NCI-H1105 treated with DMSO at 0.1 percent for 48 hours (cell line): ENCODE measurements at places on chromosomes 11 and 22.
A peak's percentile ranks its signal among the peaks of the same experiment; 100 is the strongest.

GRCh38 chr11:119481021-119481666, 58.2 kb upstream of the THY1 start:
- DNase-seq = peak; percentile 77

GRCh38 chr11:63769714-63770455, 1.3 kb upstream of the ZFTA start:
- DNase-seq = peak; percentile 53

GRCh38 chr11:77799338-77799737, 21.2 kb downstream of the RSF1 start:
- DNase-seq = no peak

GRCh38 chr11:75351541-75351790, at the start of gene ARRB1:
ARRB1 (minus strand) TSS chr11:75351661; CDS start chr11:75351607, 54 bp downstream.
- no peak for DNase-seq

GRCh38 chr11:116618461-116618860, 154.3 kb downstream of the BUD13 start:
- DNase-seq = no peak

DNA sequence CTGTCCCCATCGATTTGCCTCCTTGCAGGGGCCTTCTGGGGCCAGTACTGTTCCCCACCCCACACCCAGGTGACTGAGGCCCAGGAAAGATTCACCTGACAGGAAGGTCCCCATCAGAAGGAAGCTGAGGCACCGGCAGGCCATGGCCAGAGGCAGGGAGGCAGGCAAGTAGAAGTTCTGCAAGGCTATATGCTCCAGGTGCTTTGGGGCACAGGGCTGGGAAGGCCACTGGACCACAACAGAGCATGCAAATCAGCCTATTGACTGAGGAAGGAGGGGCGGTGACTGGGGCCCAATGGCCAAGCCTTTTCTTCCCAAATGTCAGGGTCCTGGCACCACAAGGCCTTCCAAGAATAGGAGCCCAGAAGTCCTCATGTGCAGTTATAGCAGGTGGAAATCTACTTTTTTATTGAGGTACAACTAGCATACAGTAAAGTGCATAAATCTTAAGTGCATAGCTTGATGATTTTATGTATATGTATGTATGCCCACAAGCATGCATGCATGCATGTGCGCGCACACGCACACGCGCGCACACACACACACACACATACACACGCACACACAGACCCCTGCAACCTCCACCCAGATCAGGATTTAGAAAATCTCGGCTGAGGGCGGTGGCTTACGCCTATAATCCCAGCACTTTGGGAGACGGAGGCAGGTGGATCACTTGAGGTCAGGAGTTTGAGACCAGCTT, at the start of gene VPREB3:
Gene VPREB3, minus strand, starts transcription at position 206 of the 700 bp plus-strand sequence. Its CDS starts 62 bp downstream, at position 144.
- no peak for DNase-seq

- no peak for DNase-seq
Measured at GRCh38 chr22:40578171-40578570, 58.3 kb downstream of the MRTFA start.

DNA sequence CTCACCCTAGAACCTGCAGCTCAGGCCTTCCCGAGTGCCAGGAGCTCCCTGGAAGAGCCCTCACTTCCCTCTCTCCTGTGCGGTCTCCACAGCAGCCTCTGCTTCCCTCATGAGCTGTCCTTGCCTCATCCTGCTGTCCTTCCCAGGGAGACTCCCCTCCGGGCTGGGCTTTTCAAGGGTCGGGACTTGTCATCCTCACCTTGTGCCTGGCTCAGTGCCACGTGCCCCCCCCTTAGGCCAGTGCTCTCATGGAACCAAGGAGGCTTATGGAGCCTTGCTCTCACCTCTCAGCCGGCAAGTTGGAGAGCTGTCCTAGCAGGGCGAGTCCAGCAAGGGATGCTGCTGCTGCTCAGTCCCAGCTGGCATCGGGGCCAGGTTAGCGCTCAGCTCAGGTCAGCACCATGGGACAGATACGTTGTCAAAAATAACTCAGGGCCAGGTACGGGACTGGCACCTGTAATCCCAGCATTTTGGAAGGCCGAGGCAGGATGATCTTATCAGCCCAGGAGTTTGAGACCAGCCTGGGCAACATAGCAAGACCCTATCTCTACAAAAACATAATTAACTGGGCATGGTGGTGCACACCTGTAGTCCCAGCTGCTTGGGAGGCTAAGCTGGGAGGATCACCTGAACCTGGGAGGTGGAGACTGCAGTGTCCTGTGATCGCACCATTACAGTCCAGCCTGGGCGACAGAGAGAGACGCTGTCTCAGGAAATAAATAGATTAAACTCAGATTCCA, 13.6 kb downstream of the CTTN start:
- DNase-seq = no peak

DNA sequence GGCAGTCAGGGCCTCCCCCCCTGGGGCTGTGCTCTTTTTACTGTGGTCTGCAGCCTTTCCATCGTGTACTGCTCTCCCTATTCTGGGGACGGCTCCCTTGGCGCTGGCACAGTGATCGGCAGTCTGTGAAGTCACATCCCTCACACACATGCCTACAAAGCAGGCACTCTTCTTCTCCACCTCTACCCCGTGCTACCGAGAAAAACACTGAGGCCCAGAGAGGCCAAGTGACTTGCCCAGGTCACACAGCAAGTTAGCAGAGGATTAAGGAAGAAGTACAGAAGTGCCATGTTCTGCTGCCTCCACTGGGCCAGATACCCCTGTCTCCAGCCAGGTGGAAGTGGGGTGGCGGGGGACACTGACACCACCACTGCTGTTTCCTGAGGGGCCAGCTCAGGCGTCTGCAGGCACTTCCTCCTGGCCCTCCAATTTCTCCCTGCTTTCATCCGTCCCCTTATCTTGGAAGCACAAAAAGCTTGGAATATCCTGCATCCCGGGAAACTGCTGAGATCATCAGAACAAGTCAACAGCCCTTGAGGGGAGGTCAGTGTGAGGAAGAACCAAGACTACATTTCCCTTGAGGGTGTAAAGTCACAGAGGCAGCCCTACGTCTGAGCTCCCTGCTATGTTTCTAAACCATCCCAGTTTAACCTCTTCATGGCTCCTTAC, 30.2 kb upstream of the KLHL35 start:
- DNase-seq = no peak

- no peak for DNase-seq
Measured at GRCh38 chr11:443542-444199, 1.9 kb upstream of the ANO9 start.

DNA sequence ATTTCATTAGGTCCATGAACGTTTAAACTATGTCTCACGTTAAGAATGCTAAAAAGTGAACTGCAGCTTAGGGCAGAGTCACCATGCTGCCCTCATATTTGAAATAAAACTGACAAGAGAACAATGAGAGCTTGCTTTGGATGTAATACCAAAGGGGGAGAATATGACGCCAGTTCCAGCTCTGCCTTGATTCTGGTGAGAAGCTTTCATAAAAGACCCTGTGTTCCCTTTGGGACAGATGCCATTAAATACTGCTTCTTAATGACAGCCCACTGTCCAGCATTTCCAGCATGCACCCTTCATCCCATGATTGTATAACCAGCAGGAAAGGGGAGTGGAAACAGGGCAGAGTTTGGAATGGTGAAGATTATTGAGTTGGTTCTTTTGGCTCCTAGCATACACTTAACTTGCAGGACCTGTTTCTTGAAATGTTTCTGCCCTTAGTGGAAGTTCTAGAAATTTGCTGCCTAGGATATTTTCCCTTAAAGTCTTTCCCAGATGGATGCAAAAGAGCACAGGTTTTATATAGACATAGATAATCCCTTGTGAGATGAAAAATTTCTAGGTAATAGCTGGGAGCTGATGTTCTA, 139.3 kb upstream of the LDLRAD3 start:
- DNase-seq = no peak

GRCh38 chr11:61472868-61473267, 35.7 kb upstream of the LRRC10B start:
- DNase-seq = no peak

DNA sequence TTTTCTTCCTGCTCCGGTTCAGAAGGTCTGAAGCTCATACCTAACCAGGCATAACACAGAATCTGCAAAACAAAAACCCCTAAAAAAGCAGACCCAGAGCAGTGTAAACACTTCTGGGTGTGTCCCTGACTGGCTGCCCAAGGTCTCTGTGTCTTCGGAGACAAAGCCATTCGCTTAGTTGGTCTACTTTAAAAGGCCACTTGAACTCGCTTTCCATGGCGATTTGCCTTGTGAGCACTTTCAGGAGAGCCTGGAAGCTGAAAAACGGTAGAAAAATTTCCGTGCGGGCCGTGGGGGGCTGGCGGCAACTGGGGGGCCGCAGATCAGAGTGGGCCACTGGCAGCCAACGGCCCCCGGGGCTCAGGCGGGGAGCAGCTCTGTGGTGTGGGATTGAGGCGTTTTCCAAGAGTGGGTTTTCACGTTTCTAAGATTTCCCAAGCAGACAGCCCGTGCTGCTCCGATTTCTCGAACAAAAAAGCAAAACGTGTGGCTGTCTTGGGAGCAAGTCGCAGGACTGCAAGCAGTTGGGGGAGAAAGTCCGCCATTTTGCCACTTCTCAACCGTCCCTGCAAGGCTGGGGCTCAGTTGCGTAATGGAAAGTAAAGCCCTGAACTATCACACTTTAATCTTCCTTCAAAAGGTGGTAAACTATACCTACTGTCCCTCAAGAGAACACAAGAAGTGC, 661 bp upstream of the MALAT1 start:
- DNase-seq = peak; percentile 73

DNA sequence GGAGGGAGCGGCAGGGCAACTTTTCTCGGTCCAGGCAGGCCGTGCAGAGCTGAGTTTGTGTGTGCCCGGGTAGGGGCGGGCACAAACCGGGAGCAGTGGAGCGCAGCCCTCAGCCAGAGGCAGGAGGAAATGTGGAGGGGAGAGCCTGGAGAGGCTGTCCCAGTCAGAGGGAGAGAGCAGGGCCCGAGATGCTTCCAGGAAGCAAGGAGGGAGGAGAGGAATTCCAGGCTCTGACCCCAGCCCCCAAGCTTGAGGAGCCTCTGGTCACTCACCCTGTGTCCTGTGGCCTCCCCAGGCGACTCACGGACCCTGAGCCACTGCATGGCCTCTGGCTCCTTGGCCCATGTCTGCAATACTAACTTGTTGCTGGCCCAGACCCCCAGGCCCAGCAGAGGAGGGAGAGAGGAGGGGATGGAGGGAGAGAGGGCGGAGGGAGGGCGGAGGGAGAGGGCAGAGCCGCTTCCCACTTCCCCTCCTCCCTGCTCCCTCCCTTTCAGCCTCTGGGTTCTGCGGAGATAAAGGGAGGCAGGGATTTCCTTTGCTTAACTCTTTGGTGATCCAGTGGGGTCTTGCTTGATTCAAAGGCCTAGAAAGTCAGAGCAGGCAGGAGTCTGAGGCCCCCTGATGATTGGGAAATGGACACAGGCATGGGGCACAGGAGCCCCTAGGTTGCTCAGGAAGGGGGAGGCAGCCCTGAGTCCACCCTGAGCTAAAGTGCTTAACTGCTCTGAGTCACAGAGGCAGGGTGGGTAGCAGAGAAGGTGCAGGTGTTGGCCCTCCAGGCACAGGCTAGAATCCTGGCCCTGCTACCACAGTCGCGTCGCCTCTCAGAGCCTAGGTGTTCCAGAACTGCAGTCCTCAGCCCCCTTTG, at the start of gene C1QTNF6:
Gene C1QTNF6, minus strand, starts transcription at position 357 of the 871 bp plus-strand sequence. Its CDS starts 34 bp downstream, at position 323.
- DNase-seq = no peak

- DNase-seq = no peak
Measured at GRCh38 chr11:41346042-41346441, 113.4 kb downstream of the LRRC4C start.

DNA sequence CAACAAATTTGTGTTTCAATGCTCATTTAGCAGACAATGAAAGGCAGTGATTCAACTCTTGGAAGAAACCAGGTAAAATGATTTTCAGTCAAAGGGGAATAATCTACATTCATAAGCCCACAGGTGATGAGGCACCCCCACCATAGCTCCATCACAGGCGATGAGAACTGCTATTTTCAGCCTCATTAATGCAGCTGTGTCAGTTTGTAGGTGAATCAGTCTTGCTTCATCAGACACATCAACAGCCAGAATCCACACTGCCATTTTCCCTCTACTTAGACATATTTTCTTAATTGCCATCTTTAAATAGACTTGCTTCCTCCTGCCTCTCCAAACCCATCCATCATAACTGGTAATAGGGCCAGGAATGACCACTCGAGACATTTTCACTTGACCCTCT, 701.0 kb downstream of the OPCML start:
- DNase-seq = no peak

DNA sequence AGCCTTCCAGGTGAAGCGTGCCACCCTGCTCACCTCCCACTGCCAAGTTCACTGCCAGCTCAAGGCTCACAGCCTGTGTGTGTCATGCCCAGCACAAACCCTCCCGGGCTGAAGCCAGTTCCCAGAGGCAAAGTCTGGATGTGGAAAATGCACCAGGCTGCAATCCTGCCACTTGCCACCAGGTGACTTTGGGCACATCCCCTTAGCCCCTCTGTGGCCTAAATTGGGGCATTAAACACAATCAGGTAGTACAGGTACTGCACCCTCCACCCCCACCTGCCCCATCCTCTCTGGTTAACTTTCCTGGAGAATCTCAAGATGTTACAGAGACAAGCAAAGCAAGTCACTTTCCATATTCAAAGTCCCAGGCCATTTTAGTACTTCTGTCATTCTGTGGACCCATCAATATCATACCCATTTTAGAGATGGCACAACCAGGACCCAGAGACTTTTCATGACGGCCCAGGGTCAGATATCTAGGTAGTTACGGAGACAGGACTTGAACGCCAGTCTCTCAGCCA, 1.8 kb upstream of the RASD2 start:
- no peak for DNase-seq

- DNase-seq = peak; percentile 10
Measured at GRCh38 chr11:117822074-117823033, 2.2 kb downstream of the FXYD2 start.

GRCh38 chr11:62725646-62726045, 1.6 kb downstream of the HNRNPUL2 start:
- no peak for DNase-seq

GRCh38 chr11:112012874-112013273, 12.3 kb upstream of the DLAT start:
- DNase-seq = no peak

DNA sequence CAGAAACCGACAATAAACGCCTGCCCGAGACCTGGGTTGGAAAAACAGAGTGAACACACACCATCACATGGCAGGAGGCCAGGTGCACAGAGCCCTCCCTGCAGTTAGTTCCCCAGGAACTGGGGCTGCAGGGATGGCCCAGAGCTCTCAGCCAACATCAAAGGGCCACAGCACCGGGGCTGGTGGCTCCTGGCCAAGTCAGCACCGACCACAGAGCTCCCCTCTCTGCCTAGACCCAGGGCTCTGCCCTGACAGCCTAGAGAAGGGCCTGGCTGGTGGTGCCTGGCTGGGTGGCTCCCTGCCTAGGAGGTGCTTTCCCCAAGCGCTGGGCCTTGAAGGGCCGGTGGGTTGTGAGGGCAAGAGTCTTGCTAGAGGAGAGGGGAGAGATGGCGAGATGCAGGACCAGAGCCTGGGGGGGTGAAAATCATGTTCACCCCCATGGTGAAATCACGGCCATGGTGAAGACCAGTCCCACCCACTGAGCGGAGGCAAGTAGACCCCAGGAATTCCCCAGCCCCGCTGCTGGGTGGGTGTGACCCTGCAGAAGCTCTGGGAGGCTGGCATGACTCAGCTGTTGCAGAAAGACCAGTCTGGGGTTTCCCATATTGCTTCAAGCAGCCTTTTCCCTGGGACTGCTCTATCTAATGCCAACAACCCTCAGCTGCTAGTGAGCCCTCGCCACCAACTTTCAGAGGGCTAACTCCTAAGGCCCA, 7.2 kb upstream of the BID start:
- peak; percentile 29 for DNase-seq

- DNase-seq = no peak
Measured at GRCh38 chr22:31603081-31603525, 58.9 kb downstream of the PISD start.

- no peak for DNase-seq
Measured at GRCh38 chr22:47148956-47149728, 386.7 kb downstream of the TBC1D22A start.

GRCh38 chr11:2586087-2586792, 113.6 kb downstream of the KCNQ1OT1 start:
- no peak for DNase-seq
